ENCODE measurements at places on chromosomes 6 and 20.
A peak's percentile ranks its signal among the peaks of the same experiment; 100 is the strongest.

DNA sequence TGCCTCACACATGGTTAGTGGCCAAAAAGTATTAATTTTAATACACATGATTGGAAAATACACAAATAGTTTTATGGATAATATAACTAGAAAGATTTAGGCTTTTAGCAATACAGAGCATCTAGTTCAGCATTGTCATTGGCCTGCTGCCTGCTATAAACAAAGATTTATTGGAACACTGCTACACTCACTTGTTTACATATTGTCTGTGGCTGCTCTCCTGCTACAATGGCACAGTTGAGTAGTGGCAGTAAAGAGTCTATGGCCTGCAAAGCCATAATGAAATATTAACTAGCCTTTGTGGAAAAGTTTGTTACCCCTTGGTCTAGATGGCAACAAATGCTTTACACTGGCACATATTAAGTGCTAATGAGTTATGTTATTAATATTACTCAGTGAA lies 37.8 kb downstream of the ZNF451 start:
- no peak for DNase-seq

DNA sequence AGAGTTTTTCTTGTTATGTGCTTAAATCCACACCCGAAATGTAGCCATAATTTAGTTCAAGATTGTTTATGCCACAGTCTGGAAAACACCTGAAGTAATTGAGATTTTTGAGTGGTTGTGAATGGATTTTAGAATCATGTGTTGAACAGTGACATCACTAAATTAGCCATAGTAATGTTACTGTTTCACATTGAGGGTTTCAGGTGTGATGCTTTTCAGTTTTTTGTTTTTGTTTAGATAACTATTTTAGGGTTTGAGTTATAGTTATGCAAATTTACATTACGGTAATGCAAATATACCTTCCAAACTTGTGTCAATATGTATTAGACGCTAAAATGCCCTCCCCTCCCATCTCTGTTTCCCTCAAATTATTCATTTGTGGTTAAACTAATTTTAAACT lies 22.9 kb downstream of the QKI start:
- DNase-seq, result no peak

GRCh38 chr6:153044295-153044694 lies 41.8 kb upstream of the MTRF1L start:
- DNase-seq, result no peak

DNA sequence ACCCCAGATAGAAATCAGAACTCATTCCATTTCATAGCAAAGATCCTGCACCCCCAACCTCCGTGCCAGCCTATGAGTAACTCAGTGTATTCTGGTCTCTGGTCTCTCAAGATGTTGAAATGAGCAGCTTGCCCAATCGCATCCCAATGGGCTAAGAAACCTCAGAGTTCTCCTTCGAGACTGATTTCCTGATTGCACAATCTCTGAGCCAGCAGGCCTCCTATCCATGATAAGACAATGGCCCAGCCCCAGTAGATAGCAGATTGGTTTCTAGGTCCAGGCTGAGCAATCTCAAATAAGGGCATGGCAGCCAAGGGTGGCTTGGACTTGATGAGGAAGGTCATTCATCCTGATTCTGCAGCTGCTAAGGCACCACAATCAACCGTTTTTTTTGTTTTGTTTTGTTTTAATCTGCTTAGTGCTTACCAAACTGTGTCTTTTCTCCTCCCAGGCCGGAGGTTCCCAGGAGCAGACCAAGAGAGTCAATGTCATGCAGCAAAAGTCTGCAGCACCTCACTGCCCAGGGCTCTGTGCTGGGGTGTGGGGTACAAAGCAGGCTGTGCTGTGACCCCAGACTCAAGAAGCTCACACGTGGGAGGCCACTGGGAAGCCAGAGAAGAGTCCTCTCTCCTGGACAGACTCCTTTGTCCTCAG lies 125.1 kb upstream of the NXT1 start:
- DNase-seq, result no peak

- no peak for DNase-seq
These were observed 129.4 kb downstream of the IBTK start for GRCh38 chr6:82118150-82118562.

- no peak for DNase-seq
These were observed 8.4 kb downstream of the ZNF341 start for GRCh38 chr20:33740189-33740588.

GRCh38 chr6:35547676-35548075 lies 35.0 kb upstream of the TULP1 start:
- DNase-seq, result no peak

- DNase-seq, result no peak
These were observed 65.7 kb downstream of the UNC5CL start for GRCh38 chr6:40973304-40973703.

DNA sequence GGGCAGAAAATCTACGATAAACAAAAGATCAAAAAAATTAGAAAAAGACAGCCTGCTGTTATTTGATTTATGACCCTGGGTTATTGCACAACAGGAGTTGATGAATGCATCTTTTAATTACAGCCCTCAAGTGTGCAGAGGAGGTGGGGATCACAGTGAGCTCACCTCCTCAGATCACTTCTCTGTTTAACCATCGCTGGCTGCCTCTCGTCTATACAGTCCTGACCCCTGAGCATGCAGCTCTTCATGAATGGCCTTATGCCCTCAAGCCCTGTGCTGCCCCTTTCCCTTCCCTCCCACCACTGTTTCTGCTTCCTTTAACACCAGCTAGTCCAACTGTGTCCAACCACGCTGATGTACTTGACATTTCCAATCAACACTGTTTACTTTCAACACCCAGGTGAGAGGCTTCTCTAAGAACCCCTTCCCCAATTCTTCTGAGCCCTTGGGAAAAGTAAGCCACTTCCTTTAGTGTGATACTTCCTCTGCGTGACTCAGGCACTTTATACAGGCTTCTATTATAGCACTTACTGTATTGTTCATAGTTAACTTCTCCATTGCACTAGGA lies 60.6 kb upstream of the RIPOR2 start:
- DNase-seq, result no peak

- DNase-seq, result no peak
These were observed 88.0 kb downstream of the CLIC5 start for GRCh38 chr6:45927421-45928320.

- DNase-seq, result no peak
These were observed 24.0 kb downstream of the CMTR1 start for GRCh38 chr6:37456816-37457560.

- no peak for DNase-seq
These were observed 10.8 kb downstream of the CAGE1 start for GRCh38 chr6:7378740-7379139.

GRCh38 chr6:162873537-162873936 lies 145.8 kb downstream of the PACRG start:
- DNase-seq, result no peak

DNA sequence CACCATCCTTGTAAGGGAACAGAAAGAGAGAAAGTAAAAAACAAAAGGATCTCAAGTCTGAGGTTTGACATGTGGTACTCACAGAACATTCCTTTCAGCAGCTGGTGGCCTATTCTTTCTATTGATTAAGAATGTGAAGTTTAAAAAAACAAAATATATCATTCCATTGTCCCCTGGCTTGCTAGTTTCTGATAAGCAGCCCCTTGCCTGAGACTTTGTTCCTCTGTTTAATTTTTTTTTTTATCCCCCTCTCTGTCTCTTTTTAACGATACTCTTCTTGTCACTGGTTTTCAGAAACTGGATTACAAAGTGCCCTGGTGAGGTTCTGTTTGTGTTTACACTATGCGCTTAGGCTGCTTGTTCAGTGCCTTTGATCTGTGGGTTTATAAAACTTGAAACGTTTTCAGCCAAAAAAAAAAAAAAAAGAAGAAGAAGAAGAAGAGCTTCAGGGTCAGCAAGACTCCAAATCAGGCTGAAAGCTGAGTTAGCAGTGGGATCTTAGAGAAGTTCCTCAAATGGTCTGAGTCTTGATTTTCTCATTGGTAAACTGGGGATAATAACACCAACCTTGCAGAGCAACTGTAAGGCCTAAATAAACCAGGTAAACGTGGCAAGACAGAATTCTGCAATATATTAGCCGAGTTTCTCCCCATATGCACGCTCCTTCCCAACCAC lies 45.1 kb upstream of the SLC22A23 start:
- no peak for DNase-seq

DNA sequence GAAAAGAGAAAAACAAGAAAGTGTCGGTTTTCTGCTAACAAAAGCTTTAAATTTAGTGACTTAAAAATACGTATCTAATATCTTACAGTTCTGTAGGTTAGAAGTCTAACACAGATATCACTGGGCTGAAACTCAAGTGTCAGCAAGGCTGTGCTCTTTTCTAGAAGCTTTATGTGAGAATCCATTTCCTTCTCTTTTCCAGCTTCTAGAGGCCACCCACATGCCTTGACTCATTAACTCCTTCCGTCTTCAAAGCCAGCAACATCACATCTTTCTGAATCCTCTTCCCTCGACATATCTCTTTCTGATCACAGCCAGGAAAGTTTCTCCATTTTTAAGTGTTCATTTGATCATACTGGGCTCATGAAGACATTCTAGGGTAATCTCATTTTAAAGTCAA lies 262.0 kb downstream of the MAFB start:
- no peak for DNase-seq

- DNase-seq, result no peak
These were observed 119.1 kb upstream of the SLC2A12 start for GRCh38 chr6:134171517-134171916.

DNA sequence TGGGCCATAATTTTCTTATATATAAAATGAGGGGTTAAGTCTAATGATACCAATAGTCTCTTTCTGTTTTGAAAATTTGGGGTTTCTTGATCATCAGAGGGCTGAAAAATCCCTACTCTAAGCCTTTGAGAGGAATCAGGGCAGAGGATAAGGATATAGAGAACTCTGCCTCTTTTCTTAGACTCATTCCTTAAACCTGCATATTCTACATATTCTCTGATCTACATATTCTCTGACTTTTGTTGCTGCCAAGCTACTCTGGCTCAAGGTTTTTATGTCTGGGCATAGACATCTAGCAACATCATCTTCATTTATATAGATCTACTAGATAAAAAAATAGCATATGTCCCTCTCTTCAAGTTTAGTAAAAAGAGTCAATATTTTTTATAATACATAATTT lies 71.2 kb downstream of the FLRT3 start:
- no peak for DNase-seq

DNA sequence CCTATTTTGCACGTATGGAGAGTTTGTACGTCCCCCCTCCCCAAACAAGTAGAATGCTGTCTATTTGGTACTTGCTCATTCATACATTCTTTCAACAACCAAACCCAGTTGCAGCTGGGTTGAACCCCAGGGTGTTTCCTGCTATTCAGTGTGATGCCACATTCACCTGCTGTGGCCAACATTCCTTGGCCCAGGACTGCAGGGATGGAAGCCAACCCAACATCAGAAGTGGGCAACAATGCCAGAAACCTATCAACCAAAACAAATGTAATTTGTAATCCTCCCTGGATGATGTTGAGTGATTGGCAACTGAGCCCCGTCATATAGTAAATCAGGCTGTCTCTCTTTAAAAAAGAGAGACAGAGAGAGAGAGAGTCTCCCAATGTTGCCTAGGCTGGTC lies 8.9 kb downstream of the NT5E start:
- DNase-seq, result no peak

DNA sequence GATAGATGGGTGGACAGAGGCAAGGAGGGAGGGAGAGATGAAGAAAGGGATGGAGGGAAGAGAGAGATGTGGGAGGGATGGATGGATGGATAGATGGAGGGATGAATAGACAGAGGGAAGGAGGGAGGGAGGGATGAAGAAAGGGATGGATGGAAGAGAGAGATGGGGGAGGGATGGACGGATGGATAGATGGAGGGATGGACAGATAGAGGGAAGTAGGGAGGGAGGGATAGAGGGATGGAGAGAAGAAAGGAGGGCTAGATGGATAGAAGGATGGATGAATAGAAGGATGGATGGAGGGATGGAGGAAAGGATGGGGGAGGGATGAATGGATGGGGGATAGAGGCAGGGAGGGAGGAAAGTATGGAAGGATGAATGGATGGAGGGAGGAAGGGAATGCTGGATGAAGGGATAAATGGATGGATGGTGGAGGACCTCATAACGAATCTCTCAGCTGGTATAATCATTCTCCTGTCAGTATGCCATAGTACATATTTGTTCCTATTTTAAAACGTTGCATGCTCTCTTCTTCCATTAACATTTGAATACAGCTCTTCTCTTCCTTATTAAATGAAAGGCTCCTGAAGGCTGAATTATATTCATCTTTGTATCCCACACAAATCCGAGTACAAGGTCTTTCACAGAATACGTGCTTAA lies 136.4 kb downstream of the HIVEP2 start:
- DNase-seq, result no peak

- no peak for DNase-seq
These were observed 117.0 kb upstream of the MLIP start for GRCh38 chr6:53994201-53994600.

- no peak for DNase-seq
These were observed 19.0 kb upstream of the KIFC1 start for GRCh38 chr6:33372526-33373123.

GRCh38 chr6:1636272-1636825 lies 26.6 kb downstream of the FOXC1 start:
- DNase-seq, result no peak

DNA sequence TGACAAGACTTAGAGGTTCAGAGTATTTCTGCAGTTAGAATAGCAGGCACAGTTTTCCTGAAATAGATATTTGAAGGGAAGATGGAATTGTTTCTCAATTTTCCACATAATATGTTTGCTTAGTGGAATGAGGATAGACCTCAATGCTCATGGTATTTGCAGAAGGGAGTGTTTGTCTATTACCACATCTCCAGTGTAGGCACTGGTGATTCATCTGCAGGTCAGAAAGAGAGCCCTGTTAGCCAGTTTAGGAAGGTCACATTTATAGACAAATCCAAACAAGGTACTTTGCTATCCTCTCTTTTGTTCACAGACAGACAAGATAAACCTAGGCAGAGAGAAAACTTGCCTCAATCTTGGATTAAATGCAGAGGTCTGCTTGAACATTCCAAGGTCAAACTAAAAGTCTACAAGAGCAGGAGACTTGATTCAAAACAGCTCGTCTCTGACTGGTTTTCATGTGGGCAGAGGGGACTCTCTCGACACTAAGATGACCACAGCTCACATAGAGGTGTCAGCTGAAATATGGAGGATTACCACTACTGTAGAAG lies 22.8 kb downstream of the ISM1 start:
- no peak for DNase-seq

- DNase-seq, result no peak
These were observed 30.0 kb upstream of the FABP7 start for GRCh38 chr6:122749451-122750050.

- peak; percentile 21 for DNase-seq
These were observed at the start of gene CLIC5 for GRCh38 chr6:46015119-46015968. TSS of gene CLIC5 (minus strand) at chr6:46015860. CDS start at chr6:46015542, 318 bp downstream.

Measured in endothelial cell (in vitro differentiated cells).